ENCODE measurements at places on chromosomes 7 and 10.

DNA sequence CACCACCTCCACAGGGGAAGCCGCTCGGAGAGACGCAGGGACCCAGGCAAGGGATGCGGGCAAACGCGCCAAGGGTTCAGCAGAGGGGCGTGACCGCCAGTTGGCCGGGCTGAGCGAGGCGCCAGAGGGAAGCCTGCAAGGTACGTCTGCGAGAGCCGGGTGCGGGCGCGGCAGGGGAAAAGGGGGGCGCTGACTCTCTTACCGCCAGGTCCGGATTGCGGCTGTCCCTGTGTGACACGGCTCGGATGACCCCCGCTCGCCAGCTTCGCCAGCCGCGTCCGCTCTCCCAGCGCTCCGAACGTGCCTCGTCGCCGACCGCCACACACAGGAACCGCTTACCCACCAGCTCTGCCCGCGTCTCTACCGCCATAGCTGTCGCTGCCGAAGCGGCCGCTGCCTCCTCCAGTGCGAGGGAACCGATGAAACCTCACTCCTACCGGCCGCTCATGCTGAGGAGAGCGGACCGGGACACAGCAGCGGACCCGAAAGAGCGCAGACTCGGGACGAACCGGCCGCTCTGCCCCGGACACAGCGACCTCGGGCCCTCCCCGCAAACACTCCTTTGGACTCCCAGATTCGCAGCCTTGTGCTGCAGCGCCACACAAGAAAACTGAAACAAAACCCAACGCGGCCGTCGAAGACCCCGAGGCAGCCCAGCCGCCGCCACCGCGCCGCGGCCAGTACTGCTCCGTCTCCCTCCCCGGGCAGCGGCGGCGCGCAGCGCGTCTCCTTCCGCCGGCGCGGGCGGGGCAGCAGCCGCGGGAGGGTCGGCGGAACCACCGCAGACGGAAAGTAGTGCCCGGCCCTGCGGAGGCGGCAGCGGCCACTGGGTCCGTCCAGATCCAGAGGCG is at the start of gene JMJD1C:
Gene JMJD1C, minus strand, starts transcription at position 685 of the 851 bp plus-strand sequence. Its CDS starts 315 bp downstream, at position 370.
- no peaks in the 10 kb centered on the region for H3K36me3 ChIP-seq
- DNase-seq: peak; percentile 63
- H3K4me3 ChIP-seq: peak within 1 kb of the TSS; percentile 88
- H3K27me3 ChIP-seq: no peaks in the 10 kb centered on the region
- H3K27ac ChIP-seq: peak within 1 kb of the TSS; percentile 76
- no peaks in the 10 kb centered on the region for H3K4me1 ChIP-seq

DNA sequence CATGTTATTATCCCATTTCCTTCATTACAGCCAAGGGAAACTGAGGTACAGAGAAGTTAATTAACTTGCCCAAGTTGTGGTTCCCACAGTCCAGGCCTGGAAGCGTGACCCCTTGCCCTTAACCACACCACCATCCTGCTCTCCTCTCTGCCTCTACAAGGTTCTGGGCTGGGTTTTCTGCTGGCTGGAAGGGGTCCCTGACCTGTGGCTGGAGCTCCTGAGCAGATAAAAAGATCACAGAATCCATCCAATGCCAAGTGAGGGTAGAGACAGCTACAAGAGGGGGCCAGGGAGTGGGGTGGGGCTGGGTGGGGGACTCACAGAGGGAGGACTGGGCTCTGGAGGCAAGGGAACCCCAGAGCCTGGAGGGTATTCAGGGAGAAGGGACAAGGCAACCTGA is 9.7 kb downstream of the ASB10 start:
- no peaks in the 10 kb centered on the region for H3K4me1 ChIP-seq
- H3K27ac ChIP-seq: no peak overlapping the region
- DNase-seq: no peak
- no peak overlapping the region for H3K4me3 ChIP-seq

- H3K27ac ChIP-seq: peak overlapping the region; percentile 57
- H3K4me1 ChIP-seq: peaks cover 7% of the 10 kb centered on the region
- H3K36me3 ChIP-seq: no peaks in the 10 kb centered on the region
Measured at GRCh38 chr10:43012578-43012977, 64.3 kb upstream of the RET start.

GRCh38 chr7:2357571-2357970 is 2.9 kb downstream of the EIF3B start:
- H3K36me3 ChIP-seq: peaks cover 25% of the 10 kb centered on the region
- no peak overlapping the region for H3K27ac ChIP-seq
- H3K27me3 ChIP-seq: no peaks in the 10 kb centered on the region
- no peaks in the 10 kb centered on the region for H3K4me1 ChIP-seq
- no peak for DNase-seq
- no peak overlapping the region for H3K4me3 ChIP-seq

DNA sequence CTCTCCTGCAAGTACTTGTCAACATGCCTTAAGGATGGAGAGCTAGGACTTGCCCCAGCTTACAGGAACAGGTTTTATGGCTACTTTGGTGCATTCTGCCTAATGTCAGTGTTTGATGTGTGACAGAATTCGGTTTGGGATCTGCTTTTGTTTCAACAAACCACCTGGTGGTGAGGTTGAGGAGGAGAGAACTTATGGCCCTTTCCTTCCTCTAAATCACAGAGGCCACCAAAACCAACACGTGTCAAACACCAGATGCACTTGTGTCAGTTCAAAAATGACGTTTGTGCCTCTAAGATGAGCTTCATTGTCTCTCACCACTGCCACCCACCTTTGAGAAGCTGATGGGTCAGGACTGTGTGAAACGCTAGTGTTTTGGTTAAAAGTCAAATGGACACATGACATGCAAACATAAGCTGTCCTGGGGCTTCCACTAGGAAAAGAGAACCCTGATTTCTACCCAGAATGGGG is 83.9 kb downstream of the OSBPL3 start:
- DNase-seq: no peak
- no peaks in the 10 kb centered on the region for H3K4me1 ChIP-seq
- no peaks in the 10 kb centered on the region for H3K27me3 ChIP-seq
- no peaks in the 10 kb centered on the region for H3K36me3 ChIP-seq

- no peaks in the 10 kb centered on the region for H3K4me1 ChIP-seq
- no peak overlapping the region for H3K27ac ChIP-seq
- DNase-seq: no peak
- H3K27me3 ChIP-seq: no peaks in the 10 kb centered on the region
- H3K36me3 ChIP-seq: peaks cover 3% of the 10 kb centered on the region
Measured at GRCh38 chr7:135441791-135442190, 68.1 kb downstream of the CNOT4 start.

DNA sequence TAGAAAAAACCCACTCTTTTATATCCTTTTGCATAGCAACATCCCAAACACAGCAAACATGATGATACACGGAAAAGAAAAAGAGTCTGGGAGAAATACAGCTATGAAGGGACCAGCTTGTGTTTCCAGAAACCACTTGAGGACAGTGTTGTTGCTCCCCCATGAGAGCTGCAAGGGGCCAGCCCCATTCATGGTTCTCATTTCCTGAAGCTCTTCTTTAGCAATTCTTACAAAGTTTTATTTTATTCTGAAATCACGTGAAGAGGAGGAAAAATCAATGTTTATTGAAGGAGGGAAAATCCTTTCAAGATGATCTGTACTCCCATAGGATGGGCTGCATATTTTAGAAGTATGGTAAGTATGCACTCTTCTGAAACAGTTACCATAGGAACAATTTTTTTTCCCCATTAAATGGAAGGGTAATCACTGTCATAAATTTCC is 17.5 kb upstream of the PRTFDC1 start:
- H3K4me3 ChIP-seq: no peak overlapping the region
- no peaks in the 10 kb centered on the region for H3K27me3 ChIP-seq
- no peak overlapping the region for H3K27ac ChIP-seq
- no peak for DNase-seq
- no peaks in the 10 kb centered on the region for H3K4me1 ChIP-seq

GRCh38 chr7:51702673-51703072 is 386.1 kb upstream of the COBL start:
- no peaks in the 10 kb centered on the region for H3K27me3 ChIP-seq
- no peaks in the 10 kb centered on the region for H3K4me1 ChIP-seq
- H3K36me3 ChIP-seq: no peaks in the 10 kb centered on the region
